ENCODE measurements at places on chromosomes 11 and 22.
A peak's percentile ranks its signal among the peaks of the same experiment; 100 is the strongest.

- no peak for DNase-seq
Measured at GRCh38 chr22:45129703-45130524, 33.8 kb upstream of the NUP50 start.

DNA sequence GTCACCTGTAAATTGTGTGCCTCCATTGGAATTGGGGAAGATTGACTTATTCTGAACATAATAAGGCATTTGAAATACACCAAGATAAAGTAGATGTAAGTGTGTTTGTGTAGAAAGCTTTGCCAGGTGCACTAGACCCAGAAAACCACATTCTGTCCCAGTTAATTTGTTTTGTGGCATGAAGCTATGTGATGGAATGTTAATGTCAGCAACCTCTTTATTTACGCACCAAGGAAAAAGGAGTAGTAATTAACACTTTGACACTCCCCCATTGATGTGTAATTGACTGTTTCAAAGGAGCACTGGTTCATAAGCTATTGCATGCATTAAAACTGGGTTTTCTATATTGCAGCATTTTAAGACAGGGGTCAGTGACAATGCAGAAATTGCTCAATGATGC is 14.3 kb downstream of the EIF3M start:
- DNase-seq = no peak

DNA sequence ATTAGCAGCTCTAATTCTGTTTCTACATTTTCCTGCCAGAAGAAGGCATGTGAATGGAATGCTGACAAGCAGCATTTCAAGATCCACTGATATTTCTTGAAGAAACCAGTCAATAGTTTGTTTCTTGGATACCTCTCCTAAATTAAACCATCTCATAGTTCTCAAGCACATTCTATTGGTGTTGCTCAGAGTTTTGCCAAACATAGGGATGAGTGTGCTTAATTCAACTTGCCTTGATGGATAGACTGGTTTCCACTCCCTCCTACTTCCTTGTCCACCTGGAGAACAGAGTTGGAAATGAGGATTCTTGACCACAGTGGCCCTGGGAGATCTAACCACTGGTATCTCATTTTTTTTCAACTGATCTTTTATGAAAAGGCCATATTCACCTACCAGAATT is 29.8 kb upstream of the DDX10 start:
- peak; percentile 43 for DNase-seq

GRCh38 chr11:79515781-79516180 is 75.0 kb upstream of the TENM4 start:
- DNase-seq = no peak
